ENCODE measurements at places on chromosomes 6 and 20.

GRCh38 chr6:151291722-151292059 lies 51.9 kb downstream of the AKAP12 start:
- no peak for DNase-seq

GRCh38 chr6:85660181-85660611 lies 17.5 kb upstream of the SYNCRIP start:
- no peak for DNase-seq

DNA sequence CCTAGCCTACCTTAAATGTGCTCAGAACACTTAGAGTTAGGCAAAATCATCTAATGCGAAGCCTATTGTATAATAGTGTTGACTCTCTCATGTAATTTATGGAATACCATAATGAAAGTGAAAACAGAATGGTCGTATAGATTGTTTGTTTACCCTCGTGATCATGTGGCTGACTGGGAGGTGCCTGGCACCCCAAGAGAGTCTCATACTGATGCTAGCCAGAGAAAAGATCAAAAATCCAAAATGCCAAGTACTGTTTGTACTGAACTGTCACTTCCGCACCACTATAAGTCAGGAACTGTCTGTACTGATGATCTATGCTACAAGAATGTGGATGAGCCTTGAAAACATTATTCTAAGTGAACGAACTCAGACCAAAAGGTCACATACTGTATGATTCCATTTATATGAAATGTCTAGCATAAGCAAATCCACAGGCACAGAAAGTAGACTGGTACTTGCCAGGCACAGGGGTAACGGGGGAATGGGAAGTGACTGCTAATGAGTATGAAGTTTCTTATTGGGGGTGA lies 22.4 kb downstream of the ZMYND8 start:
- no peak for DNase-seq

DNA sequence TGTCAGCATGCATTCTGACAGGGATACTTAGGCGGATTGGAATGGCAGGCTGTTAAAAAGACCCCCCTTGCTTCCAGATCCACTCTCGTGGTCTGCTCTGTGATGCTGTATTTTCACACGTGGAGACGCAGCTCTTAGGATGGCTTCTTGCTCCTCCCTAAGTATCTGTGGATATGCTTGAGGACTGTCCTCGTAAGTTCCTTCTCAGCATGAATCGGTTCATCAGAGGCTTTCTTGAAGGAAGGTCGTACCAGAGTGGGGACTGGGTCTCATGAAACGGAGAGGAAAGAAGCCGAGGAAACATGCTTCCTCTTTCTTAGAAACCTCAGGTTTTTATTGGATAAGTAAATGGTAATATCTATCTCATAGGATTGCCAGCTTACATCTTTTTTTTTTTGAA lies 220.4 kb downstream of the FARS2 start:
- DNase-seq = no peak

DNA sequence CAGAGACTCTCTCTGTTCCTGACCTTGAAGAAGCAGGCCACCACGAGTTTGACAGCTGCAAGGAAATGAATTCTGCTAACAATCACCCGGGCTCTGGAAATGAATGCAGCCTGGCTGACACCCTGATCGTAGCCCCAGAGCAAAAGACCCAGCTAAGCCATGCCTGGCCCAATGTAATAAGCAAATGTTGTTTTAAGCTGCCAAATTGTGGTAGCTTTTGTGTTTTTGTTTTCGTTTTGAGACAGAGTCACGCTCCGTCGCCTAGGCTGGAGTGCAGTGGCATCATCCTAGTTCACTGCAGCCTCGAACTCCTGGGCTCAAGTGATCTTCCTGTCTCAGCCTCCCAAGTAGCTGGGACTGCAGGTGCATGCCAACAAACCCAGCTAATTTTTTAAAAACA lies 3.3 kb upstream of the OXT start:
- no peak for DNase-seq

DNA sequence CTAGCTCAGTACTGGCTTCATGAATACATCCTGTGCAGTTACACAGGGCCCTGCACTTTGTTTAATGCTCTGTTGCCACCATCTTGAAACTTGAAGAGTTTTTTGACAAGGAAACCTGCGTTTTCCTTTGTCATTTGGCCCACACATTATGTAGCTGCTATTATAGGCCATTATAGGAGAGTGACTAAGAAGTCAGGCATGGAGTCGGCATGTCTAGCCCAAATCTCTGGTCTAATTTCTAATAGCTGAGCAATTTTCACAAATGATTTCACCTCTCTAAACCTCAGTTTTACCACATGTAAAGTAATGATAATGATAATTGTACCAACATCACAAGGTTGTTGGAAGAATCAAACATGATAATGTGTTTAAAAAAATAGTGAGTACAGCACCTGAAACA lies 67.1 kb upstream of the MYLIP start:
- no peak for DNase-seq

DNA sequence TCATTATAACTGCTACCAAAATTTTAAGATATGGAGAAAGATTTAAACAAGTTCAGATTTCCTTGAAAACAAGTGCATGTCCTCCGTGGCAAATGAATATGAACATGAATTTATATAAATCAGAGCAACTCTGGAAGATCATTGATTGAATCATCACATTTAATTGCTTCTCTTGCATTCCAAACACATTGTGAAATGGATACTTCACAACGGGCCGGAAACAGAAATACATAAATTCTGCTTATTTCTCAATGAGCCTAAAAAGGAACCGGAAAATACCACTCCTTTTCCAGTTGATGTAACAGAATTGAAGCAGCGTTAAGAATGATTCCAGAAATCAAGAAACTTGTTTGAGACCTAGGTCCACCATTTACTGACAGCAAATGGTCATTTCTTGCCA lies 134.6 kb upstream of the BTN3A2 start:
- no peak for DNase-seq

DNA sequence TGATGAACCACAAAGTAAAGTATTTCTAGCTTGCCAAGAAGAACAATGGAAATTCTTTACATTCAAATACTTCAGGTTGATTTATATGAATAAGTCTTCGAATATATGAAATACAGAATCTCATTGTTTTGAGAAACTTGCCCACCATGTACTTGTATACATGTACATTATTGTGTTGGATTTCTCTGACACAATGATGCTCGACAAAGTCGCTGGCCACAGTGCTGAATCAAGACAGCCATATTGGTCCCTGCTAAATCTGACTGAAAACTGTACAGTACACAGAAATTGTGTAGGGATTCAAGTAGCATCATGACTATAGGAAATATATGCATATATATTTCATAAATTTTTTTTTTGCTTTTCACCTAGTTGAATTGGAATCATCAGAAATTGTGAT lies 13.1 kb upstream of the LIN28B start:
- DNase-seq = no peak

GRCh38 chr6:164185471-164185871 lies 771.0 kb downstream of the QKI start:
- DNase-seq = no peak

DNA sequence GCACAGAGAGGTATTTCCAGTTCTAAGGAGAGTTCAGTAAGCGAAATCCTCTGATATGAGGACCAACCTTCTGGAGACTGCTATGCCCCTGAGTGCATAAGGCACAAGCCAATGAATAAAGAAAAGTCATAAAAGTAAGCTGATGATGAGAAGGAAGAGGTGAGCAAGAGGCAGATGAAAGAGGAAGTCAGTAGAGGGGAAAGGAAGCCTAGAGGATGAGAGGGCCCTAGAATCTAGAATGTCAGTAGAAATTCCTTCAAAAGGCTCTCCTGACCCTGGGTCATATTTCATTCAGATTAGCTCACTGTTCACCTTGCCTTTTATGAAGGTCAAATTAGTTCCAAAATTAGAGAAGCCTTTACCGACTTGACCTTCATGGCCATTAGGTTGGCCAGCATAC lies 209.2 kb downstream of the CD83 start:
- DNase-seq = no peak

- DNase-seq = no peak
Measured at GRCh38 chr6:16476861-16477260, 238.5 kb downstream of the GMPR start.

GRCh38 chr6:88165844-88166492 lies at the start of gene CNR1:
CNR1 (minus strand) TSS chr6:88166347; CDS start chr6:88145274, 21,073 bp downstream.
- peak; percentile 83 for DNase-seq

DNA sequence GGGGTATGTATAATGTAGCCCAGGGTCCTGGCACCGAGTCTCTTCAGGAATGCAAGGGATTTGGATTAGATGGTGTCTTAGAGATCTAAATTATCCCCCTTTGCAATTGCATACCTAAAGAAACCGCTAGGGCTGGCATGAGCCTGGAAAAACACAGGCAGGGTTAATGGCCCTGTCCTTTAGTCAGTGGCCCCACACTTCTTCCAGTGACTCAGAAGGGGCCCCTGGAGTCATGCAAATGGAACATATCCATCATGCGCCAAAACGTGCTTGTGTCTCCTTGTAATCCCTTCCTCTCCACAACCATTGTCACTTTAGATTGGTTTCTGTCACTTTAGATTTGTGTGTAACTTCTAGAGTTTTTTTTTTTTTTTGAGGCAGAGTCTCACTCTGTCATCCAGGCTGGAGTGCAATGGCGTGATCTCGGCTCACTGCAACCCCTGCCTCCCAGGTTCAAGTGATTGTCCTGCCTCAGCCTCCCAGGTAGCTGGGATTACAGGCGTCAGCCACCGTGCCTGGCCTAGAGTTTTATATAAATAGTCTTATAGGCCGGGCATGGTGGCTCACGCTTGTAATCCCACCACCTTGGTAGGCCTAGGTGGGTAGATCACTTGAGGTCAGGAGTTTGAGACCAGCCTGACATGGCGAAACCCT lies 8.7 kb upstream of the MYBL2 start:
- DNase-seq = no peak

DNA sequence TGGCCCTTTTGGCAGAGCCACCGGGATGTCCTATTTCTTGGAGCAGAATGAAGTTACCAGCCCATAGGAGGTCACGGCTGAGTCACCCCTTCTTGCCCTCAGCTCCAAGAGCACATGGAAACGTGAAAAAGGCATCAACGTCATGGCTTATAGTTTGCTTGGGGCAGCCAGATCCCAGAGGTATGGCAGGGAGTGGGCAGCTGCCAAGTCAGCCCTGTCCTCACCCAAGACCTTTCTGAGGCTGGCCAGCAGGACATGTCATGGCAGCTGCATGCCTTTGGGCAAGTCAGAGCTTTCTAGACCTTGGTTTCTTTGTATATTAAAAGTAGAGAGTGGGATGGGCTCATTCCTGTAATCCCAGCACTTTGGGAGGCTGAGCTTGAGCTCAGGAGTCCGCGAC lies 8.2 kb upstream of the MDFI start:
- no peak for DNase-seq

DNA sequence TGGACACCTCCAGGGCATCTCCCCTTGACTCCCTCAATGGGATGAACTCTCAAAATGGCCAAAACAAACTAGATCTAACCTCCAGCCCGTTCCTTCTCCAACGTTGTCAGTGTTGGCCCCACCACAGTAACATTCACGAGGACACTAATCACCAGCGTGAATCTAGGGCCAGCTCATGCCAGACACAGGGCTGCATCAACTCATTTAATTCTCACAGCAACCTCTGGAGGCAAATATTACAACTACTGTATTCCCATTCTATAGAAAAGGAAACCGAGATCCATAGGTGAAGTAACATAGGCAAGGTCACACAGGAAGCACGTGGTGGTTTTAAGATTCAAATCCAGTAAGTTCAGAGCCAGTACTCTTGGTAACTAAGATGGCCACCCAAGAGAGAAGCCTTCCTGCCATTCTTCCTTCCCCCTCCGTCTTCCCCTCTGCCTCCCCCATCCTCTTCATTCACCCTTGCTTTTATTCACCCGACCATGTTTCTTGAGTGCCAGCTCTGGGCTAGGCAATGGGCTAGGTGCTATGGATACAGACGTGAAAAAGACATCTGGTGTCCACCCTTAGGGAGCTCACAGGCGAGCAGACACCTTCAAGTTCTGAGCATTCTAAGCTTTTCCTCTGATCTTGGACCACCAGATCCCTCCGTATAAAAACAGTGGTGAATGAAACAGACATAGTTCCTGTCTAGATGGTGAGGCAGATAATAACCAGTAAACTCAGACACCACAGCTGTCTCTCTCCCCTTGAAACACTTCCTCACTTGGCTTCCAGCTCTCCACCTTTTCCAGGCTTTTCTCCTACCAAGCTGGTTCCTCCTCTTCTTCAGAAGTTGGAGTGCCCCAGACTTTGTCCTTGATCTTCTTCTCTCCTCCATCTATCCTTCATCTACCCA lies 9.6 kb downstream of the CCM2L start:
- no peak for DNase-seq

DNA sequence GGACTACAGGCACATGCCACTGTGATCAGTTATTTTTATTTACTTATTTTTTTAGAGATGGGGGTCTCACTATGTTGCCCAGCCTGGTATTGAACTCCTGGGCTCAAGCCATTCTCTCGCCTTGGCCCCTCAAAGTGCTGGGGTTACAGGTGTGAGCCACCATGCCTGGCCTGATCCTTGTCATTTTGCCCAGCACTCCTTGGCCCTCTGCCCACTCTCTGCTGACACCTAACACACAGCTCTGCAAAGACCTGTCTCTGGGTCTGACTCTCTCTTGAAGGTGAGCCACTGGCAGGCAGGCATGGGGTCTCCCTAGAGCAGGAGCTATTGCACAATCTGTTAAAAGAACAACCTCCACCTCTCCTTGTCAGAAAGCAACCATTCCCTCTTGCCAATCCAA lies 155.6 kb downstream of the ZFP64 start:
- DNase-seq = no peak

DNA sequence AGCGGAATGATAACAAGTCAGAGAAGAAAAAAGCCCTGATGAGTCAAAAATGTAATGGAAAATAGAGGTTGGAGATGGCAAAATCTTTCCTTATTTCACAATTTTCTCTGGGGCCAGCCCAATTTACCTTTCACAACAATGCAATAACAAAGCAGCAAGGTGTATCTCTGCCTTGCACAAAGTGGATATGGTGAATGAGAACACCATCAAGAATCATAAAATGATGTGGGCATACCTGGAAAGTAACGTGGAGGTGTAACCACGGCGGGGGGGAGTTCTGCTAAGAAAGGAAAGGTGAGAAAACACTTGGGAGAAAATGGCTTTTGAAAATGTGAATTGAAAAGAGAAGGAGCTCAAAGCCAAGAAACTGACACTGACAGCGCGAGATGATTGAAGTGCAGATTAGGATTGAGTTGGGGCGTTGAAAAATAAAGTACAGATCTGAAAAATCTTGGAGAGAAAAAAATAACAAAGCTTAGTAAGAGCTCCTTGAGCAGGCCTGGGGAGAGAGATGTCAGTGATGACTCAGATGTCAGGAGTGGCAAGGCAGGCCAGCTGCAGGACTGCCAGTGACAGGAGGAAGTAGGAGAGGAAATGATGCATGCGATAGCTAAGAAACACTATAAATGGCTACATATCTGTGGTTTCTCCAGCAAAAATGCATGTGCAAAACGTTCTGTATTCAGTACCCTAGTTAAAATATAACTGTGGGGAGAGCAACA lies 26.2 kb downstream of the ARHGAP18 start:
- DNase-seq = peak; percentile 82

All from OCI-LY7 (cell line).